ENCODE measurements at places on chromosomes 6 and 20.

- no peak for DNase-seq
These were observed 57.4 kb downstream of the GJA10 start for GRCh38 chr6:89951574-89952104.

- DNase-seq = no peak
These were observed 17.8 kb upstream of the HMGN4 start for GRCh38 chr6:26520237-26520849.

DNA sequence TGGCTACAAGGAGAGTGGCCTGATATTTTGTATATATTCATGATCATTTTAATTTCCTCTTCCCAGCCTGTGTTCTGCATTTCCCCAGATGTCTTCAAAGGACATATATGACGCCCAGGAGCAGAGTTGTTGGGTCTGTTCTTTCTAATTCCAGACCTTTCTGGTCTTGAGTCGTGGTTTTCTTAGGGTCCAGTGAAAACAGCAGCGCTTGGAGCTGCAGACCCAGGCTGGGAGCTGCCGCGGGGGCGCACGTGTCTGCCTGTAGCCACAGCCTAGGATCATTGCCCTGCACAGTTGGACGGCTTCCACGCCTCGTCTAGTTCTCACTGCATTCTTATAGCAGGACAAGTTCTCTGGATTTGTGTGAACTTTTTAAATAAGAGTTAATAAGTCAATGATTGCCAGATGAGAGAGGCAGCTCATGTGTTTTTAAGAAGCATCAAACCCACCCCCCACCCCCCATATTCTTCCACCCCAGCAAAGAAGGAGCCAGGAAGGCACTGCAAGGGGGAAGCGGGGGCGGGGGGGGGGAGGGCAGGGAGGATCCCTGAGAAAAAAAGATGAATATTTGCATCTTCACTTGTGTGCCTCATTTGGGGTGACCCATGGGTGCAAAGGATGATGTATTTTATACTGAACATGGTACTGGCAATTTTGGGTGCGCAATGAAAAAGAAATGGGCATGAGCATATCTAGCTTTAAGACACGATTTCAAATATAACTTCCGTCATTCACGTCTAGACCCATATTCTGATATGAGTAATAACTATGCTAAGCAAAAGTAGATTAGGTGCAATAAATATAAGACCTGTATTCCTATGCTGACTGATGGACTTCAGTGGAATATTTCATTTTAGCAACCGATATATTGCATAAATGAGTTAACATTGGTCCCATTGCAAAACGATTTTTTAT is 160.0 kb downstream of the TBXT start:
- DNase-seq = no peak

DNA sequence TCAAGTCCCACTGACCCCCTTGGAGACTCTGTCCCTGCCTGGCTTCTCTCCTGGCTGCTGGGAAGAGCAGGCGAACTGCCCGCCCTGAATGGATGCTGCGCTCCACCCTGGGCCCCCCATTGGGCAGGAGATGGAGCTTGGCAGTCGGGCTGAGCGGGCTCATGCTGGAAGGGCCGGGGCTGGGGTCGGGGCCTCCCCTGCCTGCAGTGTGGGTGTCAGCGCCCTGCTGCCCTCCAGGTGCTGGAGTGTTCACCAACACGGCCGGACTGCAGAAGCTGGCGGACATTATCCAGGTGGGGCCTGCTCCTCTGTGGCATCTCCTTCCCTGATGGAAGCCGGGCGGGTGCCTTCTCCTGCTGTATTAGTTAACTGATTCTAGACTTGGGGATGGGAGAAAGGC is 16.0 kb upstream of the TNFRSF6B start:
- no peak for DNase-seq

DNA sequence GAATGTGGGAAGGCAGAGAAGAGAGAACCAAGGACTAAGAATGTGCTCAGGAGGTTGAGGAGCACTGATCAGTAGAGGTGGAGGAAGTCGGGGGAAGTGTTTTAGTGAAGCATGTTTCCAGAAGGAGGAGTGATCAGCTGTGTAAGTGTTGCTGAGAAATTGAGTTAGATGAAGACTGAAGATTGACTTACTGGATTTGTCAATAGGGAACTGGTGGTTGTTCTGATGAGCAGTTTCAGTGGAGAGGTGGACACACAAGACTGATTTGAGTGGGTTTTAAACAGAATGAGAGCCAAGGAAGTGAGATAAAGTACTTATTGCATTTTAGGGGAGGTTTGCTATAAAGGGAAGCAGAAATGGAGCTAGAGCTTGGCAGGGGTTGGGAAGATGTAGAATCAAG is 182.6 kb downstream of the CDKAL1 start:
- no peak for DNase-seq

DNA sequence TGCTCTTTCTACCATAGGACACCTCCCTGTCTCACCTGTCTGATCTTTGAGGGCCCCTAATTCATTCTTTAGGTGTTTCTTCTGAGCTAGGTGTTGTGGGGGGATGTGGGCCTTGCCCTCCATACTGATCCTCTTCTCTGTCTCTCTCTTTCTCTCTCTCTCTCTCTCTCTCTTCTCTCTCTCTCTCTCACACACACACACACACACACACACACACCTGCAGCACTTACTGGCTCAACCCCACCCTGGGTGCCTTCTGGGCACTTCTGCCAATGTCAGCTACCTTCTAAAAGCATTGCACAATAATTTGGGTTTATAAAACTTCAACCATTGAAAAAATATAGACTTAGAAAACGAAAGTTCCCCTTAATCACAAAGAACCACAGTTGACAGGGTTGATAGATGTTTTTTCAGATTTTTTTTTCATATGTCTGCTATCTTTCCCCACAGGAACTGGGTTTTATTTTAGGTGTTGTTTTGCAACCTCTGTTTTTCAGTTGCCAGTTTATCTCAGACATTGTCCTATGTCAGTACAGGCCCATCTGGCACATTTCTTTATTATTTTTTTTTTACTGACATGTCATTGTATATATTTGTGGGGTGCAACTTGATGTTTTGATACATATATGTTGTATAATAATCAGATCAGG is 28.1 kb downstream of the PKIG start:
- no peak for DNase-seq

DNA sequence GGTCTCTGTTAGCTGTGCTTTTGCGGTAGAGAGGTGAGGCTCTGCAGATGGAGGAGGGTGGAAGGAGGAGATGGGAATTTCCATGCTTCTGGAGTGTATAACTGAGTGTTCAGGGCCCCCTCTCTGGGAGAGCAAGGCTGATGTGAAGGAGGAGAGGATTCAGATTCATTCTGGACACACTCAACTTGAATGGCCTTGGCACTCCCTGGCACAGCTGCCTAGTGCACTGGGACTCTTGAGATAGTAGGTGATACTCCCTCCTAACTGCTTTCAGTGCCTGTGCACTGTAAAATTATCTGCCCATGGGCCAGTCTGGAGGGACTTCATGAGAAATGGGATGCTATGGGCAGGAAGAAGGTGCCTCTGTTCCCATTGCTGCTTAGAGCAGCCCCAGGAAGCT is 54.2 kb upstream of the MYL9 start:
- no peak for DNase-seq

- DNase-seq = no peak
These were observed 123.0 kb downstream of the BANF2 start for GRCh38 chr20:17822540-17823408.
